ENCODE measurements at places on chromosomes 5 and 9.
A peak's percentile ranks its signal among the peaks of the same experiment; 100 is the strongest.

- no peak for DNase-seq
Measured at GRCh38 chr9:75957116-75957515, 66.6 kb downstream of the PCSK5 start.

- no peak for DNase-seq
Measured at GRCh38 chr5:67051164-67051563, 145.4 kb downstream of the CD180 start.

DNA sequence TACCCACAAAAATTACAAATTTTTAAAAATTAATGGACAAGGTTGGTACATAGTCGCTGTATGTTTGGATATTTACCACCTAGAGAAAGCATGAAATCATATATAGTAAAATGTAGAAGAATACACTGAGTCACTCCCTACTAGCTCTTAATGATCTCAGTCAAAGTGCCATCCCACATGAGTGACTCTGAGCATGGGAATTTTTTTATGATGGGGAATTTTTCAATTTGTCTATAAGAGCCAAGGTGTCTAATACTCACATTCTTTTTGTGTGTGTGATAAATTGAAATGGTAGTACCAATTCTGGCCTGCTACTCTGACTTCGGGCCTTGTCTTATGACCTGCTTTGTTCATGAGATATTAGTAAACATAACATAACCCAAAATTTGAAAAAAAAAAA, 483.2 kb downstream of the CDH10 start:
- DNase-seq = no peak

GRCh38 chr9:87029905-87030304, 82.6 kb upstream of the GAS1 start:
- no peak for DNase-seq

- peak; percentile 85 for DNase-seq
Measured at GRCh38 chr9:108272349-108272899, 583.4 kb downstream of the ACTL7B start.

DNA sequence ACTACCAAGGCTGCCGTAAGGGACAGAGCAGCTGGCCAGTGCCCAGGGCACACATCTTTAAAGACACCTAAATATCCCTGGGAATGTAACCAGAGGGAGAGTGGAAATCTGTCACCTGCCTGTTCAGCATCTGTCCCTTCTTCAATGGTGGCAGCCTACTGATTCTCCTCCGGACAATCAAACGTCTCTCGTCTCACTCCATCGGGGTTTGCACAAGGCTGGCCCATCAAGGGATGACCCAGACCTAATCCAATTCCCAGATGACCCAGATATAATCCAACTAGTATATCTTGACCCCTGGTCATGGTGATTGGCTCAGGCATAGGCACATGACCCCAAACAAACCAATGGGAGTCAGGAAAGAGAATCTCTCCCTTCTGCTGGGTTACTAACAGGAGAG, 93.5 kb downstream of the HRH2 start:
- DNase-seq = no peak
